ENCODE measurements at places on chromosomes 3 and 15.

- DNase-seq, result no peak
- H3K36me3 ChIP-seq, result no peaks in the 10 kb centered on the region
- no peak overlapping the region for H3K4me3 ChIP-seq
- H3K27me3 ChIP-seq, result no peaks in the 10 kb centered on the region
Measured at GRCh38 chr3:55207744-55208143, 279.4 kb downstream of the WNT5A start.

DNA sequence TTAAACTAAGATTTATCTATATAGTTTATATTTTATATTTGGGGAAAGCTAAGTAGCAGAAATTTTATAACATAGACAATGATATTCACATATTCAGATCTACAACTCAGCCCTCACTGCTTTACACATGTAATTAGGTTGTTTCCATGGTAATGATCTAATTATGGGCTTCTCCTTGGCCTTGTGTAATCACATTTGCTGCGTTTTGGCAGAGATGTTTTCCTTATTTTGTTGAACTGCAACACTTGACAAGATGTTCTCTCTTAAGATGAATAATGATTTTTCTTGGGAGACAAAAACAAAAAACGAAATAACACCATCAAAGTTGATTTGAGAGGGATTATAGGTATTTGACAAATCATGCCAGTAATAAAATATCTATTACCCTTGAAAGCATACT is 635.6 kb upstream of the TBL1XR1 start:
- peaks cover 47% of the 10 kb centered on the region for H3K4me1 ChIP-seq
- H3K36me3 ChIP-seq, result no peaks in the 10 kb centered on the region
- H3K4me3 ChIP-seq, result no peak overlapping the region
- no peak overlapping the region for H3K27ac ChIP-seq
- no peak for DNase-seq
- no peaks in the 10 kb centered on the region for H3K27me3 ChIP-seq

DNA sequence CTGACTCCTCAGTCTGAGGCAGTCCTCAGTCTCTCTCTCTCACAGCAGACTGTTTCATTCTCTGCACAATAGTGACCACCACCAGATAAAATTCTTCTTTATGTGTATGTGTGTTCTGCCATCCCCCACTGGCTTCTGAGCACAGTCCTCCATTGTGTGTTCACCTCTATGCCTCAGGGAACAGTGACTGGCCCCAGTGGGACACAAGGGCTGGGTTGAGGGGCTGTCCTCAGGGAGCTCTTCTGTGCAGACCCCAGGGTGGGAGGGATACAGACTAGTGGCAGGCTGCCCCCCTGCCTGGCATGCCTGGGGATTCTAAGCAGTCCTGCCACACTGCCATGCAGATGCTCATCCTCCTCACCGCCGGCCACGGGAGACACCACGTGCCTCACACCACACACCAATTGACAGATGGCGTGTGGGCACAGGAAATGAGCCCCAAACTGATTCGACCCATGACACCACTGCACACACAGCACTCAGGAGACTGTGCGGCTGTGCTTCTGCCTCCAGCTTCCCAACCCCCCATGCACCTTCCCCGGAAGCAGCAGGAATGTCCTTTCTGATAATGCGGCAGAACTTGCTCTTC is 237.6 kb upstream of the CHRNA7 start:
- H3K4me1 ChIP-seq, result no peaks in the 10 kb centered on the region
- no peak overlapping the region for H3K27ac ChIP-seq
- no peak overlapping the region for H3K4me3 ChIP-seq
- no peaks in the 10 kb centered on the region for H3K36me3 ChIP-seq

GRCh38 chr3:171267104-171267503 is 193.1 kb downstream of the TNIK start:
- H3K36me3 ChIP-seq, result no peaks in the 10 kb centered on the region
- H3K4me1 ChIP-seq, result peaks cover 19% of the 10 kb centered on the region

DNA sequence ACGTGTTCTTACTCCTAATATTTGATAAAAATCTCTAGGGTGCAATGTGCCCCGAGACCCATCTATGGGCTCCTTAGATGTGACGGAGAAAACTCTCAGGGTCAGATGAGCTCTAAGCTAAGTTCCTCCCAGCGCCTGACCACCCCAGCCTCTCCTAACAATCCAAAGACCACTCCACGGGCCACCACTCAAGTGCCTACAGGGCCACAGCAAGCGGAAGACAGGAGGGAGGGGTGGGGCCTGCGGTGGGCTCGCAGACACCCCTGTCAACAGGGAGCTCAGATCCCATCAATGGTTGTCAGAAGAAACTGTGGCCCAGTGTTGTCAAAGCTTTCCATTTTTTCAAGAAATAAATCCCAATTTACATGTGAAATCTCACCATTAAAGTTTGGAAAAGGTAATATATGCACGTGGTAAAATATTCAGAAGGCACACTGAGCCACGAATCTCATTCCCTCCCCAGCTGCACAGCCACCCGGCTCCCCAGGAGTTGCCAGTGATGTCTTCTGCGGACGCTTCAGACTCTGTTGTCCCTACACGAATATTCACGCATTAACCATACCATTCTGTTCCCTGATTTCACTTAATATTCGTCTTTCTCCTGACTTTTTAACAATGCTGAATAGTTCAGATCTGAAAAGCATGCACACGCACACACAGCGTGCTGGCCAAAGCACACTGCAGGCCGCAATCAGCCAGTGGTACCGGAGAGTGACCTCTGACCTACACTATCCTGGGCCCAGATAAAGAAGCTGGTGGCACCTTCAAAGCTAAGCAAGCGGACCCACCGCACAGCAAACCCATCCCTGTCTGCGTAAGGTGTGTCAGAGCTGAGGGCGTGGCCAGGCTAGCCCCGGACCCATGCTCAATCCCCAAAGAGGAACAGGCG is 19.1 kb downstream of the TNK2 start:
- no peak for DNase-seq
- H3K4me3 ChIP-seq, result no peak overlapping the region
- H3K4me1 ChIP-seq, result peaks cover 17% of the 10 kb centered on the region
- H3K27me3 ChIP-seq, result no peaks in the 10 kb centered on the region

DNA sequence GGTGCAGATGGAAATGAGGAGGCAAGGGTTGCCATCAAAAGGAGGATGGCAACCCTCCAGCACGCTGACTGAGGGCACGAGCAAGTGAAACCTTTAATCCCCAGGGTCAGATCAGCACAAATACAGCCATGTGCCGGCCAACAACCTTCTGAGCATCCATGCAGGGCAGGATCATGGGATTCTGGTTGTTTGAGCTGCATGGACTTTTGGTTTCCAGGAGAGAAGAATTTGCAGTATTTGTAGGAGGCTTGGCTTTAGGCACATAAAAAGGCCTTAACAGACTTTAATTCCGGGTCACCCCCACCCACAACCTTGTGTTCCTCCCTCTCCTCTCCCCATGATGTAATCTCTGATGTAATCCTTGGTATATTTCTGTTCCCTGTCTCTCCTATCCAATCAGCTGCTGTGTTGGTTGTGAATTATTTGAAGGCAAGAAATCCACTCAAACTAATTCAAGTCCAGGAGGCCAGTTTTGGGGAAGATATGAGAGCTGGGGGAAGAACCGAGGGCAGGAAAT is 254.3 kb downstream of the SHQ1 start:
- H3K4me3 ChIP-seq, result no peak overlapping the region
- no peaks in the 10 kb centered on the region for H3K27me3 ChIP-seq
- no peaks in the 10 kb centered on the region for H3K36me3 ChIP-seq
- peaks cover 8% of the 10 kb centered on the region for H3K4me1 ChIP-seq

DNA sequence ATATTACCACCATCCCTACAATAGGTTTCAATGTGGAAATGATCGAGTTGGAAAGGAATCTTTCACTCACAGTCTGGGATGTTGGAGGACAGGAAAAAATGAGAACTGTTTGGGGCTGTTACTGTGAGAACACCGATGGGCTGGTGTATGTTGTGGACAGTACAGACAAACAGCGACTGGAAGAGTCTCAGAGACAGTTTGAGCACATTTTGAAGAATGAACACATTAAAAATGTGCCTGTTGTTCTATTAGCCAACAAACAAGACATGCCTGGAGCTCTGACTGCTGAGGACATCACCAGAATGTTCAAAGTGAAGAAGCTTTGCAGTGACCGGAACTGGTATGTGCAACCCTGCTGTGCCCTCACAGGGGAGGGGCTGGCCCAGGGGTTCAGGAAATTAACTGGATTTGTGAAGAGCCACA is 510 bp downstream of the ARL14 start:
- peaks cover 35% of the 10 kb centered on the region for H3K4me1 ChIP-seq
- H3K27me3 ChIP-seq, result no peaks in the 10 kb centered on the region
- H3K4me3 ChIP-seq, result no peak overlapping the region

GRCh38 chr3:186519021-186519658 is 25.0 kb downstream of the CRYGS start:
- H3K4me3 ChIP-seq, result no peak overlapping the region
- H3K36me3 ChIP-seq, result no peaks in the 10 kb centered on the region
- H3K4me1 ChIP-seq, result no peaks in the 10 kb centered on the region
- DNase-seq, result no peak
- peaks cover 77% of the 10 kb centered on the region for H3K27me3 ChIP-seq

GRCh38 chr15:87549860-87550259 is 706.7 kb downstream of the NTRK3 start:
- H3K27ac ChIP-seq, result no peak overlapping the region
- H3K27me3 ChIP-seq, result no peaks in the 10 kb centered on the region
- no peaks in the 10 kb centered on the region for H3K4me1 ChIP-seq
- no peak overlapping the region for H3K4me3 ChIP-seq
- DNase-seq, result no peak

DNA sequence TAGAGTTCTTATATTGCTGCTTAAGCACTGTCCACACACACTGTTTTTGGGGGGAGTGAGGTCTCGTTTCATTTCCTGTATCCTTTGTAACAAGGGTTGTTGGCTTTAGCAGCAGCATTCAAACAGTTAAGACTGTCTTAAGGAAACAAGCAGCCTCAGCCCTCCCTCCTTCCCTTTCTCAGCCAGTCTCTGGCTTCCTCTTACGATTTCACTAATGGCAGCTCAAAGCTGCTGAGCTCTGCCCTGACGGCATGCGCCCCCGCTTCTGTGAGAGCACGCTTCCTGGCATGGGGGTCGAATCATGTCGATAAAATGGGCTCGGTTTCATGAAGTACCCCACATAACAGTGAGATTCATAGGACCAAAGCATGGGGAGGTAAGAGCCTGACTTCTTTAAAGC is 105.0 kb downstream of the KLHL25 start:
- H3K4me3 ChIP-seq, result peak overlapping the region; percentile 35
- H3K4me1 ChIP-seq, result no peaks in the 10 kb centered on the region
- H3K27ac ChIP-seq, result peak overlapping the region; percentile 15
- DNase-seq, result no peak
- no peaks in the 10 kb centered on the region for H3K27me3 ChIP-seq
- H3K36me3 ChIP-seq, result peaks cover 24% of the 10 kb centered on the region

DNA sequence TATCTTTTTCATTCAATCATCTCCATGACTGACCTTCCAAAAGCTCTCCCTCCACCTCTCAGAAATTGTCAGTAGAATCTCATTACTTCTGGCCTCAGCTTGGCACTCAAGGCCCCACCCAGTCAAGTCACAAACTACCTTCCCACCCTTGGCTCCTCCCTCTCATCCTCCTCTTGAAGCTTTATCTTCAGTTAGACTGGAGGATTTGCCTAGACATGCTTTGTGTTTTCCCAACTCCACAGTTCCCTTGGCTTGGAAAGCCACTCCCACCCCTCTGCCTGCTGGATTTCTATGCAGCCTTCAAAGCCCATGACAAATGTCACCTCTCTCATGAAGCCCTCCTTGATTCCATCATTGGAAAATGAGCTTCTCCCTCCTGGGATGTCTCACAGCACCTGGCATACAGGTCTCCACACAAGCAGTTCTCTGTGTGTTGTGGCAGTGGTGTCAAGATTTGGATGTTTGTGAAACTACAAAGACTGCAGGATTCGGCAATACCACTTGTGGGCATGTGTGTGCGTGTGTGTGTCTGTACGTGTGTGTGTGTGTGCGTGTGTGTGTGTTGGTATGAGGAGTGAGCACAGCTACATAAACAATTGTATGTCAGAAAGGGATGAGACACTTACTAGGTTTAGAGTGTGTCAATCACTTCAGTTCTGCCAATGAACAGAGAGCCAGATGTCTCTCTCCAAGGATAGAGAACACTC is 45.3 kb upstream of the VPS8 start:
- peak overlapping the region; percentile 70 for H3K27ac ChIP-seq
- H3K27me3 ChIP-seq, result peaks cover 9% of the 10 kb centered on the region
- H3K4me1 ChIP-seq, result peaks cover 44% of the 10 kb centered on the region
- no peak overlapping the region for H3K4me3 ChIP-seq

DNA sequence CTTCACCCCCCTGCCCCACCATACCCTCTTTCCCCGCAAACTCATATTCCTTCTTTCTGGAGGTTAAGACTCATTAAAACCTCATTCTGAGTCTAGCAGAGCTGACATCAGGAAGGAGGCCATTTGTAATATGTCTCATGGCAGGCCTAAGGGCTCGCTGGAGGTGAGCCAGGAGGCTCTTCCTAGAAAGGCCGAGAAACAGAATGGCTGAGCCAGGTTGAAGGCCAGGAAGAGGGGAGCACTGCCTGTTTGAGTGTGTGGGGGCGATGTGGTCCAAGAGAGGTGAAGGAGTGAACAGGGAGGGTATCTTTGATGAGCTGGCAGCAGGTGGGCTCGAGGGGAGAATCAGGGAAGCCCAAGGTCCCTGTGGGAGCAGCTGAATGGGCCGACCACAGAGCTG is 317.3 kb downstream of the TLE3 start:
- no peaks in the 10 kb centered on the region for H3K4me1 ChIP-seq
- no peaks in the 10 kb centered on the region for H3K36me3 ChIP-seq
- H3K27me3 ChIP-seq, result no peaks in the 10 kb centered on the region

GRCh38 chr3:46062679-46063078 is 35.4 kb upstream of the XCR1 start:
- H3K27me3 ChIP-seq, result no peaks in the 10 kb centered on the region
- H3K4me3 ChIP-seq, result no peak overlapping the region
- no peaks in the 10 kb centered on the region for H3K4me1 ChIP-seq
- DNase-seq, result no peak
- H3K36me3 ChIP-seq, result no peaks in the 10 kb centered on the region
- no peak overlapping the region for H3K27ac ChIP-seq

GRCh38 chr3:169133178-169134161 is 530.0 kb downstream of the MECOM start:
- H3K4me1 ChIP-seq, result no peaks in the 10 kb centered on the region
- H3K36me3 ChIP-seq, result no peaks in the 10 kb centered on the region
- no peak overlapping the region for H3K4me3 ChIP-seq
- peak overlapping the region; percentile 22 for H3K27ac ChIP-seq

- H3K27me3 ChIP-seq, result no peaks in the 10 kb centered on the region
- DNase-seq, result no peak
- H3K4me1 ChIP-seq, result no peaks in the 10 kb centered on the region
- no peak overlapping the region for H3K27ac ChIP-seq
- H3K4me3 ChIP-seq, result no peak overlapping the region
Measured at GRCh38 chr15:55681631-55682030, 61.3 kb downstream of the PRTG start.
